ENCODE measurements at places on chromosomes 11 and 22.

DNA sequence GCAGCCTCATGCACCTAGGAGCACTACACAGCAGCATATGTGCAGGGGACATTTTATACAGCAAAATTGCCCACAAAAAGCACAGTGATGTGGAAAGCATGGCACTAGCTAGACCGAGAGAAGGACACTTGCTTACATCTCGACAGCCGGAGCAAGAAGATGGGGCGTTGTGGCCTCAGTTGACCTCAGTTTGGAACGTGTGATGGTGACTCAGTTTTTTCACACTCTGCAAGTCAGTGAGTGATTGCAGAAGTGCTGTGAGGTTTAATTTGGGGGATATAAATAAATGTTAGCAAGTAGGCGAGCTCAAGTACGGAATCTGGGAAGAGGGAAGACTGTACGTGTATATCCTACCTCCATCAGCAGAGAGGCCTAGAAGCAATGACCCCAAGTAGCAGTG lies 23.3 kb downstream of the LRP5 start:
- DNase-seq: no peak

GRCh38 chr22:29780748-29781676 lies 13.8 kb downstream of the UQCR10 start:
- DNase-seq: no peak

DNA sequence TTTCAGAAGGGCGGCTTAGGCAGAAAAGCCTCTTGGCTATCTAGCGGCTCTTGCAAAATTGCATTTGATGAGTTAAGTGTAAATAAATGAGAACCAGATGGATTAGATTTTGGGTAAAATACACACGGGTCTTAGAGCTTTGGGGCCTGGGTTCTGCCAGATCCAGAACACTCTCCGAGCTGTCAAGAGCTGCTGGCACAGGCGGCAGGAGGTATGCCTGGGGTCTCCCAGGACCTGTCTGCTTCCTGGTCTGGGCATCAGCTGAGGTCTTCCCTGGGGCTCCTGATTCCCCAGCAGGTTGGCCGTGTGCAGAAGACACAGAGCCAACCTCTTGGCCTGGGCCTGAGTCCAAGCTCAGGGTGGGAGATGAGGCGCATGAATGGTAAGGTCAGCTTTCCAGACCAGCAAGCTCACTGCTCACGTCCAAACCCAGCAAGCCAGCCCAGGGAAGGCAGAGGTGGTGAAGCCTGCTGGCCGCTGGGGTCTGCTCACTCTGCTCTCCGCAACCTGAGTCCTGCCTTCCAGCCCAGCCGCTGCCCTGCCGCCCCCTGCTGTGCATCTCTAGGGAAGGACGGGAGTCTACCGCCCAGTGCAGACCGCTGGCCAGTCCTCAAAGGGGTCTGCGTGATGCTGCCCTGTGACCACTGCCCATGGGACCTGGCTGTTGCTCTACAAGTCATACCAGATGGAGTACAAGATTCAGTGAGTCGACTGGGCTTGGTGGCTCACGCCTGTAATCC lies 44.9 kb downstream of the SCUBE1 start:
- DNase-seq: no peak

DNA sequence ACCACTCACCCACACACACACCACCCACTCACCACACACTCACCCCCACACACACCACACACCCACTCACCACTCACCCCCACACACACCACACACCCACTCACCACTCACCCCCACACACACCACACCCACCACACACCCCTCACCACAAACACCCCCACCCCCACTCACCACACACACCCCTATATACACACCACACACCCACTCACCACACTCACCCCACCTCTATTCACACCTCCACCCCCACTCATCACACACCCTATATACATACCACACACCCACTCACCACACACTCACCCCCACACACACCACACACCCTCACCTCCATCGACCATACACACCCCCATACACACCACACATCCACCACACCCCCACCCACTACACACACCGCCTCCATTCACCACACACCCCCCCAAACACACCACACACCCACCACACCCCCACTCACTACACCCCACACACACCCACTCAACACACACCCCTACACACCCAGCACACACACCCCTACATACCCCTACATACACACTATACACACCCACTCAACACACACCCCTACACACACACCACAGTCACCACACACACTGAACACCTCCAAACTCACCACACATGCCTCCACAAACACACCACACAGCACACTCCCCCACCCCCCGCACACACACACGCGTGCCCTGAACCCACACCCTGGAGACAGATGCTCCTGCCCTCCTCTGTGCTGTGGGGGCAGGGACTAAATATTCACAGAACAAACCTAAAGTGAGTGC lies 19.0 kb upstream of the TTLL12 start:
- no peak for DNase-seq

GRCh38 chr11:69126286-69126685 lies 29.4 kb upstream of the SMIM38 start:
- no peak for DNase-seq

DNA sequence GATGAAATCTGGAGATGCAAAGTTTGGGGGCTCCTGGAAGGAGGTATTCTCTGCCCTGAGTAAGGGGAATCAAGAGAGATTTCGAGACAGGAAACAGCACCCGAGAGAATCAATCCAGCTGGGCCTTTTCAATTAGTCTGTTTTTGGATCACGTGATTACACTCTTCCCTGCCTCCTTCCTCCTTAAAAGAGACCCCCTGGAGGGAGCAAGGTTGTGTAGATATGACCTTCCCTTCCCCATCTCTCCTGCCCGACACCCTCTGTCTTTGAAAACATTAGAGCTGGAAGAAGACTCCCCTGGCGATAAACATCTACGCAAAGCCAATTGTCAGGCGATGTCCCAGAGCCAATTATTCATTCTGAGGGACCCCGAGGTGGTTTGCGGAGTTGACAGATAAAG lies 407.9 kb downstream of the MIAT start:
- no peak for DNase-seq

GRCh38 chr11:43554148-43554473 lies 126.4 kb upstream of the HSD17B12 start:
- no peak for DNase-seq

DNA sequence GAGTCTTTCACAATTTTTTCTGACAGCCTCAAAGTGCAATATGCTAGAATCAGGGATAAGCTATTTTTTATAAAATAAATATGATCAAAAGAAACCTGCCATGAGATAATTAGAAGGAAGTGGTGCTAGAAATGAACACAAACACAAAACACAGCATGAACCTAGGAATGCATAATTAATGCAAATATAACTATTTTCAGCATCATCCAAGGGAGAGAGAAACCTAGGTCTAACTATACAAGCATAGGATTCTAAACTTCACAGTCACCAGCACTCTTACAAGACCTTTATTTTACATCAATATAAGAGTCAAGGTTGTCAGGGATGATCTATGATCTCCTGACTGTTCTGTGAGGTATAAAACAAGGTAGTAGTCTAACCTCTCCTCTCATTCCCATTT lies 29.2 kb downstream of the TTC28 start:
- no peak for DNase-seq
